ENCODE measurements at places on chromosomes 7 and 10.

DNA sequence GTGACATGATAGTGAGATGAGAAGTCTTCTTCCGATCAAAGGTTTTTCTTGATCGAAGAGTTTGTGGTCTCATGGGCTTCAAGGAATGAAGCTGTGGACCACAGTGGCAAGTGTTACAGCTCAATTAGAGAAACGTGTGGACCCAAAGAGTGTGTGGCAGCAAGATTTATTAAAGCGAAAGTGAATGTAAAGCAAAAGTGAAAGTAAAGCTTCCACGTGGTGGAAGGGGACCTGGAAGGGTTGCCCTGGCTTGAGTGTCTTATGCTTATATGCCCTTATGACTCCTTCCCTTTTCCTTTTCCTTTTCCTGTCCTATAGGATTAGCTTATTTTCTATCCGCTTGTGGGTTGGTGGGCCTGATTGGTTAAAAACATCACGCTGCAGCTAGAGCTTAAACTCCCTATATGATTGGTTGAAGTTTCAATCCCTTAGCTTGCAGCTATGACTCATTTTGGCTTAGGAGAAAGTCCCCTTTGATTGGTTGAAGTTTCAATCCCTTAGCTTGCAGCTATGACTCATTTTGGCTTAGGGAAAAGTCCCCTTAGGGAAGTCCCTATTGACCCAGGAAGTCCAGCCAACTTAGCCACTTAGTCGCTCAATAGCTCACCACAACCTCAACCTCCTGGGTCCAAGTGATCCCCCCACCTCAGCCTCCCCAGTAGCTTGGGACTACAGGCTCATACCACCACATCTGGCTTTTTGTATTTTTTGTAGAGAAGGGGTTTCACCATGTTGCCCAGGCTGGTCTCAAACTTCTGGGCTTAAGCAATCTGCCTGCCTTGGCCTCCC lies 34.7 kb downstream of the MRPS24 start:
- no peak for DNase-seq

DNA sequence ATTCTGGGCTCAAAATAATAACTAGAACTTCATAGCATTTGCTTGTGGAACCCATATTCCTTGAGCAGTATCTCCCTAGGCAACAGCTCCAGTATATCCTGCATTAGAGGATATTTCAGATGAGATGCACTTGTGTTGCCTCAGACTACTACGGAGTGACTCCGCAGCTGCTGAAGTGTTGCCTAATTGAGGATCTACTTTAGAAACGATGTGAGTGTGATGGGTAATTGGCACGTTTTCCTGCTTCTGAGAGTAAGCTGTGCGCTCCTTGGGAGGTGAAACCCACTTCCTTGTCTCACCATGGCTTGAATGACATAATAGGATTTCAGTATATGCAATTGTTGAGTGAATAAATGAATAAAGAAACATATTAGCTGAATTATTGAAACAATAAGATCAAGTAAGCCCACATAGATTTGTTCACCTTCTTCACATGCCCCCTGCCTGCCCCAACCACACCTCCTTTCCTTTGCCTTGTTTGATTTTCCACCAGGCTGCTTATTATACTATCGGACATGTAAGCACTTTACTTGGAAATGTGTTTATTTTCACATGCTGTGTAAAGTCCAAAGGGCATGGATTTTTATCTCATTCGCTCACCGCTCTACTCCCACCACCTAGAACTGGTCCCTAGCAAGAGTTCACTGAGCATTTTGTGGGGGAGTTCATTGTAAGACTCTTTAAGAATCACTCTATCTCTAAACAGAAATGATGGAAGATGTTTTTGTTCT lies 303.8 kb downstream of the KCNMA1 start:
- peak; percentile 40 for DNase-seq

DNA sequence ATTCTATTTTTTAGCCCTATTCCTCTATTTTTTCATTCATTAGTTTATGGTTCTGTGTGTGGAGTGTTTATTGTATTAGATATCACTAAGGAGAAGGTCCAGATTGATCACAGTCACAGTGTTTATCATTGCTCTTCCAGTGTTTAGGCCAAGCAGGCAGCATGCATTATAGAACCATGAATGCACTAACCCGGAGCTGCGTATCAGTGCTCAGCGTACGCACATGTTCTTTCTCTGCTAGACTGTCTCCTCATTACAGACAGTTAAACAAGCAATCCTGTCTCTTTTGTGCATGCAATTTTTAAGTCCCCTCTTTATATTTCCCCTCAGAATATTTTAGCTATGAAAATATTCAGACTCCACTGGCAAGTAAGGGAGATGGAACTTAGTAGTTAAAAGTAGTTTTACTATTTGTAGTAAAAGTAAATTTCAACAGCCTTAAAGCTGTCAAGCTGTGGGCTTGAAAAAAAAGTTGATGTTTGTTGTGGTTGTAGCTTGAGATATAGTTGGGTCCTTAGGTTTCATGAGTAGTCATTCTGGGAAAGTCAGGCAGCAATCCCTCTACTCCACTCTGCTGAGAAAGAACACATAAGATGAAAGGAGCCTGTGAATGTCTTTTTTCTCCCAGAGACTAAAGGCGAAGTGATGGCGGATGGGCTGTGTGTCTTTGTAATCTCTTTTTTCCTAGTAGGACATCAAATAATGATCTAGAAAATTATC lies 260.4 kb downstream of the CDK14 start:
- DNase-seq = no peak

GRCh38 chr7:56091591-56091990 lies 1.2 kb downstream of the PHKG1 start:
- DNase-seq = no peak

DNA sequence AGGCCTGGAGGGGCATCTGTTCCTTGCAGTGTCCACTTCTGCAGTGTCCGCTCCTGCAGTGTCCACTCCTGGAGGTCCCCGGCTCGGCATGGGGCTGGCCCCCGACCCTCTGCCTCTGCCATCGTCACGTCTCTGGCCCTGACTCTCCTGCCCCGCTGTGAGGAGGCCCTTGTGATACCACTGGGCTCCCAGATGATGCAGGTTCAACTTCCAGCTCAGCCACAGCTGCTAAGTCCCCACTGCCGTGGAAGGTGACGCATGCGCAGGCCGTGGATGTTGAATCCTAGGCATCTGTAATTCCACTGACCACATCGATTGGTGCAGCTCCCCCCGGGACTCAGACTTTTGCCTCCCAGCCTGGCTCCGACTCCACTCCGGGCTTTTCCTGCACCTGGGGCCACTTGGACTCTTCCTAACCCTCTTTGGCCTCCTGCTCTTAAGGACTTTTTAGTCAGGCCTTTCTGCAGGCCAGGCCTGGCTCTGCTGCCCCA lies 95.1 kb downstream of the GLRX3 start:
- no peak for DNase-seq

Measured in COR-L47 (cell line).